Activated CD4-positive, CD25-positive, alpha-beta regulatory T cell treated with anti-CD3 and anti-CD28 coated beads, Interleukin-2, amount 50 U/mL, for 72 hours (primary cell): ENCODE measurements at places on chromosomes 4 and X.

DNA sequence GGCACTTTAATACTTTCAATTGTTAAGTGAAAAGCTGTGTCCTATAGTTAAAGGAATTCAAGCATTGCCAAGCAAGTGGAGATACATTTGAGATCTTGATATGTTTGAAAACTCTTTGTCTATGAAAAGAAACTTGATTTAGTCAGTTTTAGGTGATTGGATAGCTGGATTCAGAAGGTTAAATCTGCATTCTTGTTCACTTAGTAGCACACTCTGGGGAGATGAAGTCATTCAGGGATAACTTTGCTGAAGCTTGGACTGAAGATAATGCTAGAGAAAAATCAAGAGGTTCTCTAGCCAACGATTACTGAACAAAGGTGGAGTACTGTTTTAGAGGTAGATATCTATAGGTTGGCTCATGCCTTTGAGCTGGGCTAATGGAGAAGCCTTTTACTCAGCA, 90.6 kb downstream of the DCAF8L2 start:
- DNase-seq, result no peak

DNA sequence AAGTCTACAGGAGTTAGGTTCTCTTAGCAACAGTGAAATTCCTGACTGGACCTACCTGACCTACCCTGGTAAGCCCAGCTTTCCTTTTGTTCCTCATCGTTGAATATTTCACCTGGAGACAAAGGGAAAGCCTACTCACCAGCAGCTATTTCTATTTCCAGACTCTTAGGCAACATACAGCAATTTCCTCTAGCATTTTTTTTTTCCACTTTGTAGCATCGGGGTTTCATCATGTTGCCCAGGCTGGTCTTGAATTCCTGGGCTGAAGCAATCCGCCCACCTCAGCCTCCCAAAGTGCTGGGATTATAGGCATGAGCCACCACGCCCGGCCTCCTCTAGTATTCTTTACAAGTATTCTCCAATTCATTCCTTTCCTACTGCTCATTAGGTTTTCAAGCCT, 6.8 kb upstream of the S100G start:
- DNase-seq, result no peak

DNA sequence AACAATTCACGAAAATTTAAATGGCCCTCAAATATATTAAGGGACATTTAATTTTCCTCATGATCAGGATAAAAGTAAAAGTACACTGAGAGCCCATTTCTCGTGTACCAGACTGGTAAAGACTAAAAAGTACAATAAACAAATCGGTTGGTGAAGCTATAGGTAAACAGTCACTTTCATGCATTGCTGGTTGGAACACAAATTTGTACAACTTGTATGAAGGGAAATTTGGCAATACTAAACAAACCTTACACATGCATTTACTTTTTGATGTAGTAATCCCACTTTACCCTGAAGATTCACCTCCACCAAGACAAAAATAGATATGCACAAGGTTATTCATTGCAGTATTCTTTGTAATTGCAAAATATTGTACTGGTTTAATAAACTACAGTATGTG, 31.4 kb upstream of the MBNL3 start:
- DNase-seq, result no peak

DNA sequence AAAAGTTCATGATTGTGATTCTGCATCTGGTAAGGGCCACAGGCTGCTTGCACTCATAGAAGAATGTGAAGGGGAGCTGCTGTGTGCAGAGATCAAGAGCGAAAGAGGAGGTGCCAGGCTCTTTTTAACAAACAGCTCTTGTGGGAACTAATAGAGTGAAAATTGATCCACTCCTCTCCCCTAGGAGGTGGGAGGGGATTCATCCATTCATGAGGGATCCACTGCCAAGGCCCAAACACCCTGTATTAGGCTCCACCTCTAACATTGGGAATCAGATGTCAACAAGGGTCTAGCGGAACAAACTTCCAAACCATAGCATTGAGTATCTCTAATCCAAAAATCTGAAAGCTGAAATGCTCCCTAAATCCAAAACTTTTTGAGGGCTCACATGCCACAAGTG, 16.4 kb upstream of the PPID start:
- no peak for DNase-seq

GRCh38 chr4:80271801-80272200, 5.3 kb downstream of the FGF5 start:
- no peak for DNase-seq

DNA sequence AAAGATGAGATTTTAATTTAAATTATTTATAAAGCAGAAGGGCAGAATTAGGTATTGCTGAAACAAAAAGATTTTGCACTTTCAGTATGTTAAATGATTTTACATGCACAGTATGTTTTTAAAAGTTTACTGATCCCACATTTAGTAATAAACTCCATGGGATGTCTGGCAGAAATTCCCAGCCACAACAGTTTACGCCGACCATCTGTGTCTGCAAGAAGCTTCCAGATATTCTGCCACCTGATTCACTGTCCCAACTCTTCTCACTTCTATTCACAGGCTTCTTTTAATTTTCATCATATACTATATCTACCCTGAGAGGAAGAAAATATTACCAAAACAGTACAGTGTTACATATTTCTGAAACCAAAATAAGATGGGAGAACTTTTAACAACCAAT, 115.8 kb upstream of the IQCM start:
- no peak for DNase-seq

DNA sequence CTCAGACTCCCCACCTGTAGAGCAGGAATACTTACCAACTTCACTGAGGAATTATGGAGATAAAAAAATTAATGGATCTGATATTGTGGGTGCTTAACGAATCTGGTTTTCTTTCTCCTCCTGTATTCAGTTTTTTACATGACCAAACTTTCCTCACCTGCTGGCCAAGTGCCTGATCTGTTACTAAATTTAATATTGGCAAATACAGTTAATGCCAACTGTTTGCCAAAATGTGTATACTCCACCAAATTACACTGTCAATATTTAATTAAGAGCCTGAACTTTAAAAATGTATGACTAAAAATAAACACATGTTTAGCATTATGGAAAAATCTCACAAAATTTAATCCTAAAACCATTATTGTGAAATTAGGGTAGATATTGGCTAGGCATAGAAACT, 3.3 kb downstream of the PGRMC2 start:
- DNase-seq, result no peak

DNA sequence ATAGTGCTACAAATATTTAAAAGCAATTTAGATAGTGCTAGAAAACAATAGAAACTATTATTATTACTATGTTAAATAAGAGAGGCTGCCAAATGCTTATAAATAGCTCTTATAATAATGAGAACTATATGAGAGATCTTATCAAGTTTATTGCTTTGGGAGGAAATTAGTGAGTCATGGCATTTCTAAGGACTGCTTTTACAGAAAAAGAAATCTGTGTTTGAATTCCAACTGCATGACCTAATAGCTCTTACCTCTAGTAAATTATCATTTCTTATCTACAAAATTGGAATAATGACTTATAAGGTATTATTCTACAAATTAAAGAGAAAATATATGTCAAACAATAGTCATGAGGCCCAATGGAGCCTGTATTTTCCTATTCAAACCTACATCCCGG, 177.2 kb downstream of the GABRG1 start:
- DNase-seq, result no peak

DNA sequence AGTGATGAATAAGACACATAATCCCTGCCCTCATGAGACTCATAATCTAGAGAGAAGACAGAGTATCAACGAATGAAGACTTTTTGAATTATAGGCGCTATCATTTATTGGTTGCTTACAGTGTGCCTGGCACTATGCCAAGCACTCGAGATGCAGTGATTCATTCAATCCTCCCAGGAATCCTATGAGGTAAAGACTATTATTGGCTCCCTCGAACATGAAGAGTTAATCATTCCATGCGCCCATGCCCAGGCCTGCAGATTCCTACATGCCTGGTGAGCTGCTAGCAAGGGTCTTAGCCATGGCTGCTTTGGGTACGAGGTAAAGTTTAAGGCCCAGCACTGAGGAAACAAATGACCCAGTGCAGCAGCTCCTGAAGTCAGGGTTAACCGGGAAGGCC, 47.0 kb downstream of the TEX13B start:
- DNase-seq, result no peak

- no peak for DNase-seq
Observed at GRCh38 chr4:125115941-125116340, 198.8 kb upstream of the FAT4 start.

DNA sequence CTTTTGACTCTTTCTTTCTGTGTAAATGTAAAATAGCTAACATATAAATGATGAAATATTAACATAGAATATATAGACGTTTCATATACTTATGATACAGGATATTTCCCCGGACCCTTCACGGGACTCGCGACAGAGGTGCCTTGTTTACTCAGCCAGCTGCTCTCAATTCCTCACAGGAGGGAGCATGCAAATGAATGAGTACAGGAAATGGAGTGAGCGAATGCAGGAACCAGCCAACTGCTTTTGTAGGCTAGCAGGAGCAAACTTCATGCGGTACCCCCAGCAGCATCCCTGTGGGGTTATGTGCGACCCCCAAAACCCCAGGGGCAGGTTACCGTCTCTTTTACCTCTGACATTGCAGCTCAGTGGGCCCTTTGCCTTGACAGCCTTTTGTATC, 110.3 kb upstream of the PDHA2 start:
- no peak for DNase-seq

GRCh38 chrX:103520386-103520785, 1.1 kb upstream of the RAB40A start:
- no peak for DNase-seq

DNA sequence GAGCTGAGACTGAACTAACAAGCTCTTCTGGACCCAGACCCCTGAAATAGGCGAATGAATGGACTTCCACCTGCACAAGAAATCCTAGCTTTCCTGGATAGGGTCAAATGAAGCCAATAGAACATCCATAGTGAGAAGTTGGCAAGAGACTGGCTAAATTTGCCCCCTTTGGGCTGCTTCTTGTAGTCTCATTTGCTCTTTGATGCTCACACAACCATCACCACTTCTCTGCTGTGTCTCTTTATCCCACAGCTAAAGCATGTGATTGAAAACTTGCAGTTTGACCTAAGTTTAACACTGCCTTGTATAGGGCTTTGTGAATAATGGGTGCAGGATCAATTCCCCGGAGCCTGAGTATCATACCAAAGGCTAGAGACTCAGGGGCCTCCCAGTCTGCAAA, 38.2 kb downstream of the NLGN3 start:
- DNase-seq, result no peak

DNA sequence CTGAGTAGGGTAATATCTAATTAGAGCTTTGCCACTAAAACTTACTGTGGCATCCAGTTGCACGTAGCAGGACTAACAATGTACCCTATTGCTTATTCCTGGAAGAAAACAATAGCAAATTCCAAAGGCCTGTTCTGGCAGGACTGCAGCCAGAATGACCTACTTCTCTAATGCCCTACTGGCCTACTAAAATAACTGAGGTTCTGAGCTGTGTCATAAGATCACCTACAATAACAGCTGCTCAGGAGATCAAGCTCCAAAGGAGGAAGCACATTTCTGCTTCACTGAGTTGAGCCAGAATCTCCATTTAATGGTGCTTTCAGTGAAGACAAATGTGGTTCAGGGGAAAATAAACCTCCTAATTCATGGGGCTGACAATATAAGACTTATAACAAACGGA, 42.2 kb upstream of the CXCL8 start:
- no peak for DNase-seq

DNA sequence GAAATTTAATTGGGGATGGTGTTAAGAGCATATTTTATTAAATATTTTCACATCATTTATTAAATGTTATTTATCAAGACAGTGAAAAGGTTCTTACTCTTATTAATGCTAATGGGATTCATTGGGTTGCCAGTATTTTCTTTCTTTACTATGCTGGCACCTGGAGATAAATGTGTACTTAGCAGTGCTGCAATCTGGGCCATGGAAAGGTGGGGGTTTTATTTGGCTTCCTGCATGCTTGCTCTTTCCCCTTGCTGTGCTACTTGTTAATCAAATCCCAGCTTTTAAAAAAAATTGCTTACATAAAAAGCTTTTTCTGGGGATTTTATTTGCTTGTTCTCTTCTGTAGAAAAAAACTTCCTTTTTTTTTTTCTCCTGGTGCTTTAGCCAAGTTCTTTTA, 48.3 kb downstream of the ZAR1 start:
- no peak for DNase-seq

DNA sequence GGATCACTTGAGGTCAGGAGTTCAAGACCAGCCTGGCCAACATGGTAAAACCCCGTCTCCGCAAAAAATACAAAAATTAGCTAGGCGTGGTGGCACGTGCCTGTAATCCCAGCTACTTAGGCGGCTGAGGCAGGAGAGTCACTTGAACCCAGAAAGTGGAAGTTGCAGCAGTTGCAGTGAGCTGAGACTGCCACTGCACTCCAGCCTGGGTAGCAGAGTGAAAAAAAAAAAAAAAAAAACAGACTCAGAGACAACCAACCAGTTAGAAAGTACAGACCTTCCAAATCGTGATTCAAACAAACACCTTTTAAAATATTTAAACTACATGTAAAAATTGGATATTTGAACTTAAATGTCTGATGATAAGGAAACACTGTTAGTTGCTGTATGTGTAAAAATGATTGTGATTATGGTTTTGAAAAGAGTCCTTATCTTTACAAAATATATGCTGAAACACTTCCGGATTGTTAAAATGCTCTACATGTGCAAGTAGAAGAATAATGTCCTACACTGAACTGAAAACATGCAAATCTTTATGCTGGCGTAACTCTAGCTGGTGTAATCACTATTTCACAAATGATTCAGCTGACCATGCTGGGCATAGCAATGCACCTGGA, 37.8 kb downstream of the SH3KBP1 start:
- no peak for DNase-seq

- no peak for DNase-seq
Observed at GRCh38 chr4:5045097-5045496, 6.2 kb upstream of the STK32B start.

- DNase-seq, result no peak
Observed at GRCh38 chr4:103499094-103499493, 220.7 kb downstream of the TACR3 start.

- no peak for DNase-seq
Observed at GRCh38 chrX:10986616-10987015, 124.5 kb upstream of the HCCS start.

GRCh38 chrX:9851890-9852289, 65.7 kb downstream of the SHROOM2 start:
- no peak for DNase-seq

DNA sequence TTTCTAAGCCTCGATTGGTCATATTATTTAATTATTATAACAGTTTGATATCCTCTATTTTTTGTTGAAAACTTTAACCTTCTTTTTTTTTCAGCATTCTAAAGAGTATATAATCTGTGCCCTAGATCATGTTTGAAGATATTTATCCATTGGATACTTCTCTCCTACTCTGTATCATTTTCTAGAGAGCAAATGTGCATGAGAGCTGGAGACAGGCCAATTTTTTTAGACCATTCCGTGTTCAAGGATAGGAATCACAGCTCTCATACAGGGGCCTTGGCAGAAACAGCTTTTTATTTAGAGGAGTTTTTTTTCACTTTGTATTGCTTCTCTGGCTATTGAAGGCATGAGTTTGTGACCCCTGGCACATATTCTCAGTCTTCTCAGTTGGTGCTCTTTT, 57.7 kb upstream of the TBC1D14 start:
- no peak for DNase-seq

- no peak for DNase-seq
Observed at GRCh38 chr4:167774646-167775045, 317.7 kb upstream of the ANXA10 start.
